ENCODE measurements at places on chromosomes 16 and 17. TPM values are rescaled to one million over a fixed set of nuclear protein-coding genes. Genes with fewer than 3 reads are reported as not detected.

DNA sequence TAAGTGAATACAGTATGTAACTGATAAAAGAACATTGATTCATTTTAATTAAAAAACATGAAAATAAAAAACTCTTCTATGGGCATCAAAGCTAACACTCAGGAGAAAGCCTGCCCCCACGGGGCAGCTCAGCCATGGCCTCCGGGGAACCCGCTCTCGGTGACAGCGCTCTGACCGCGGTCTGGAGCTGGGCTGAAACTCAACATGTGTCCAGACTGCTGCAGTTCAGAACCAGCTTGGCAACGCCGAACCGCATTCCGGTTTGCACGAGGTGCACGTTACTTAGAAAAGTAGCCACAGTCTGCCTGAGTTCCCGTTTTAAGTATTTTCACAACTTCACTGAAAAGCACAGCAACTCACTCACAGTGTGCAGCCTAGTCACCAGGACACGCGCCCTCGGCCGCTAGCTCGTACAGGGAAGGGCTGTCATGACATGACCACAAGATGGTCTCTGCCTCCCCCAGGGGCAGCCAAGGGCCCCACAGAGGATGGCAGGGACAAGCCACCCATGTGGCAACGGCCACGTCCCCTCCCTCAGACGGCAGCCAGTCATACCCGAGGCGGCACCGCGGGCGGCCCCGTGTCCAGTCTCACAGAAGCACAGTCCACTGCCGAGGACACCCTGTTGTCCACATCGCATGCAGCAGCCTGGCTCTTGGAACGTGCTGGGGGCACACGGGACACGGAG, 77.1 kb upstream of the METRNL start:
- no peak overlapping the region for H3K27ac ChIP-seq
- H3K4me1 ChIP-seq = no peaks in the 10 kb centered on the region
- H3K4me3 ChIP-seq = no peak overlapping the region

DNA sequence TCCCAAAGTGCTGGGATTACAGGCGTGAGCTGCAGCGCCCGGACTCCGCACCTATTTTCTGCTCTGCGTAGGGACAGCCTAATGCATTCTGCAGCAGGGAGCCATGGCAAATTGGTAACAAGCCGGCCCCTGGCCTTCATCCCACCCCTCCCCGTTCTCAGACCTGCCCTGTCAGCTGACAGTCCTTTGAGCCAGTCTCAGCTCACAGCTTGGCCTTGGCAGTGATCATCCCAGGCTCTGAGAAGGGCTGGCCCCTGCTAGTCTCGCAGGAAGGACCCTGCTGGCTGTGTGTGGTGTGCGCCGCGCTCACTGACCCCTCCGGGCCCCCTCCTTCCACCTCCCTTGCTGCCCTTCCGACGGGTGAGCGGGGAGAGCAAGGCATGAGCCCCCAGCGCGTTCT, 10.3 kb upstream of the NPTX1 start:
- DNase-seq = peak; percentile 85
- H3K4me1 ChIP-seq = peaks cover 8% of the 10 kb centered on the region
- H3K27ac ChIP-seq = no peak overlapping the region
- H3K36me3 ChIP-seq = no peaks in the 10 kb centered on the region
- H3K4me3 ChIP-seq = no peak overlapping the region
- H3K27me3 ChIP-seq = peaks cover 17% of the 10 kb centered on the region

DNA sequence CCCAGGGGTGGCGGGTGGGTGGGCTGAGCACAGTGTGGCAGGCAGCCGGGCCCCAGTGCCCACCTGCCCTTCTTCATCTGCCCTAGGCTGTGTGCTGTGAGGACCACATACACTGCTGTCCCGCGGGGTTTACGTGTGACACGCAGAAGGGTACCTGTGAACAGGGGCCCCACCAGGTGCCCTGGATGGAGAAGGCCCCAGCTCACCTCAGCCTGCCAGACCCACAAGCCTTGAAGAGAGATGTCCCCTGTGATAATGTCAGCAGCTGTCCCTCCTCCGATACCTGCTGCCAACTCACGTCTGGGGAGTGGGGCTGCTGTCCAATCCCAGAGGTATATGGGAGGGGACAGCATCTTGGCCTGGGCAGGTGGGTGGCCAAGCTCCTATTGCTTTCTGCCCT, 6.4 kb downstream of the GRN start:
- H3K4me1 ChIP-seq = no peaks in the 10 kb centered on the region
- H3K36me3 ChIP-seq = peaks cover 28% of the 10 kb centered on the region
- no peak for DNase-seq
- H3K27me3 ChIP-seq = no peaks in the 10 kb centered on the region
- H3K27ac ChIP-seq = no peak overlapping the region

DNA sequence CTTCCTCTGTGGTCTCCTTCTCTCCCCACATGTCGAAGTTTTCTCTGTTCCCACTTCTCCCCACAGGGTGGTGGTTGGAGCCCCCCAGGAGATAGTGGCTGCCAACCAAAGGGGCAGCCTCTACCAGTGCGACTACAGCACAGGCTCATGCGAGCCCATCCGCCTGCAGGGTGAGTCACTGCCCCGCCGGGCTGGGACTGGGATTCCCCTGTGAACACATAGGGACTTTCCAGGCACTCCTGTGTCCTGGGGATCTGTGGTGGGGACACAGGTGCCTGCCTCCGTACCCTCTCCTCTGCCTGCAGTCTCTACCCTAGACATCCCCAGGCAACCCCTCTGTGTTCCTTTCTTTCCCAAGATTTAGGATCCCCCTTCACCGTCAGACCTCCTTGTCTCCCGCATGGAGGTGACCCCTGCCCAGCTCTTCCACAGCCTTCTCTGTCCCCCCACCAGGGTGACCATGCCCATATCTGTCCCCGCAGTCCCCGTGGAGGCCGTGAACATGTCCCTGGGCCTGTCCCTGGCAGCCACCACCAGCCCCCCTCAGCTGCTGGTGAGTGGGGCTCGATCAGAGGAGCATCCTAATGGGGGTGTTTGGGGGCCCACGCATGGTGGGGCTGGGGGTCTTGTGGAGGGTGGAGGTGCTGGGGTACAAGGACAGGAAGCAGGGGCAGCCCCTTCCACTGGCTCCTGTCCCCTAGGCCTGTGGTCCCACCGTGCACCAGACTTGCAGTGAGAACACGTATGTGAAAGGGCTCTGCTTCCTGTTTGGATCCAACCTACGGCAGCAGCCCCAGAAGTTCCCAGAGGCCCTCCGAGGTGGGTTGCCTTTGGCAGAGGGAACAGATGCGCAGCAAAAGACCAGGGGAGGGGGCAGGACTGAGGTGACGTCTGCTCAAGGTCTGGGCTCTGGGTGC, 5.8 kb downstream of the ITGAM start:
- no peaks in the 10 kb centered on the region for H3K36me3 ChIP-seq
- H3K27me3 ChIP-seq = no peaks in the 10 kb centered on the region
- no peak overlapping the region for H3K27ac ChIP-seq
- DNase-seq = peak; percentile 75
- H3K4me3 ChIP-seq = no peak overlapping the region
- no peaks in the 10 kb centered on the region for H3K4me1 ChIP-seq

GRCh38 chr17:18961634-18962493, 9.9 kb downstream of the SLC5A10 start:
- DNase-seq = no peak
- no peaks in the 10 kb centered on the region for H3K27me3 ChIP-seq
- H3K27ac ChIP-seq = no peak overlapping the region
- no peak overlapping the region for H3K4me3 ChIP-seq

- H3K27ac ChIP-seq = peak overlapping the region; percentile 51
- no peak for DNase-seq
- H3K27me3 ChIP-seq = no peaks in the 10 kb centered on the region
- no peaks in the 10 kb centered on the region for H3K36me3 ChIP-seq
These were observed 149.7 kb downstream of the RPTOR start for GRCh38 chr17:80694085-80694991.

DNA sequence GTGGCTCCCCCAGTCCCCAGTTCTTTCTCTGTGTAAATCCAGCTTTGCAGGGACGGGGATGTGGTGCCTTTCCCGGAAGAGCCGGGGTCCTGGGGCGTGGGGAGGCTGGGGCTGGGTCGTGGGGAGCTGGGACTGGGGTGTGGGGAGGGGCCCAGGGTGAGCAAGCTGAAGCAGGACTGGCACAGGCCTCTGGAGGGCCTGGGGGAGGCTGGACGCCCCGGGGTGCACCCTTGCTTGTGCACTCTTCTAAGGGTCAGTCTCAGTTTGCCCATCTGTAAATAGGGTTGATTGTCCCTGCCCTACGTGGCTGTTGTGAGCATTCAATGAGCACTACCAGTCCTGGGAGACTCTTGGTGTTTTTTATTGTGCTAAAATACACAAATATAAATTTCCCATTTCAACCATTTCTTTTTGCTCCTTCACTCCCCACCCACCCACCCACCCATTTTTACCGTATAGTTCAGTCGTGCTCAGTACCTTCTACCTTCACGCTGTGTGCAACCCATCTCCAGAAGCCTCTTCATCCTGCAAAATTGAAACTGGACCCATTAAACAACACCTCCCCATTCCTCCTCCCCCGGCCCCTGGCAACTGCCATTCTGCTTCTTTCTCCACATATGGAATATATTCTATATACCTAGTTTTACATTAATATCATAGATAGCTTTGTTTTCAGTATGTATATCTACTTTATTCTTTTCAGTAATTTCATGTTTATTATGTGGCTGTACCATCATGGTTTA, 7.8 kb upstream of the TBC1D3B start:
- DNase-seq = peak; percentile 46
- H3K4me1 ChIP-seq = no peaks in the 10 kb centered on the region
- H3K4me3 ChIP-seq = no peak overlapping the region
- H3K36me3 ChIP-seq = no peaks in the 10 kb centered on the region

DNA sequence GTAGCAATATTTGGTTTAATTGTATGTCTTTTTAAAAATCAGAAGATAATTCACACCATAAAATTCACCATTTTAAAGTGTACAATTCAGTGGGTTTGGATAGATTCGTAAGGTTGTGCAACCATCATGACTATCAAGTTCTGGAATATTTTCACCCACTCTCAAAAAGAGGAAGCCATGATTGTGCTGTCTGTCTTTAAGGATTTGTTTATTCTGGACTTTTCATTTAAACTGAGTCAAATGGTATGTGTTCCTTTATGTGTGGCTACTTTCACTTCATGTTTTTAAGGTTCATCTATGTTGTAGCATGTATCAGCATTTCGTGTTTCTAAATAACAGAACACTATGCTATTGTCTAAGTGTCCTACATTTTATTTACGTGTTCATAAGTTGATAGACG, 68.1 kb upstream of the CPHXL start:
- no peak for DNase-seq
- no peak overlapping the region for H3K27ac ChIP-seq
- H3K4me3 ChIP-seq = no peak overlapping the region
- no peaks in the 10 kb centered on the region for H3K4me1 ChIP-seq
- H3K27me3 ChIP-seq = no peaks in the 10 kb centered on the region
- H3K36me3 ChIP-seq = no peaks in the 10 kb centered on the region

DNA sequence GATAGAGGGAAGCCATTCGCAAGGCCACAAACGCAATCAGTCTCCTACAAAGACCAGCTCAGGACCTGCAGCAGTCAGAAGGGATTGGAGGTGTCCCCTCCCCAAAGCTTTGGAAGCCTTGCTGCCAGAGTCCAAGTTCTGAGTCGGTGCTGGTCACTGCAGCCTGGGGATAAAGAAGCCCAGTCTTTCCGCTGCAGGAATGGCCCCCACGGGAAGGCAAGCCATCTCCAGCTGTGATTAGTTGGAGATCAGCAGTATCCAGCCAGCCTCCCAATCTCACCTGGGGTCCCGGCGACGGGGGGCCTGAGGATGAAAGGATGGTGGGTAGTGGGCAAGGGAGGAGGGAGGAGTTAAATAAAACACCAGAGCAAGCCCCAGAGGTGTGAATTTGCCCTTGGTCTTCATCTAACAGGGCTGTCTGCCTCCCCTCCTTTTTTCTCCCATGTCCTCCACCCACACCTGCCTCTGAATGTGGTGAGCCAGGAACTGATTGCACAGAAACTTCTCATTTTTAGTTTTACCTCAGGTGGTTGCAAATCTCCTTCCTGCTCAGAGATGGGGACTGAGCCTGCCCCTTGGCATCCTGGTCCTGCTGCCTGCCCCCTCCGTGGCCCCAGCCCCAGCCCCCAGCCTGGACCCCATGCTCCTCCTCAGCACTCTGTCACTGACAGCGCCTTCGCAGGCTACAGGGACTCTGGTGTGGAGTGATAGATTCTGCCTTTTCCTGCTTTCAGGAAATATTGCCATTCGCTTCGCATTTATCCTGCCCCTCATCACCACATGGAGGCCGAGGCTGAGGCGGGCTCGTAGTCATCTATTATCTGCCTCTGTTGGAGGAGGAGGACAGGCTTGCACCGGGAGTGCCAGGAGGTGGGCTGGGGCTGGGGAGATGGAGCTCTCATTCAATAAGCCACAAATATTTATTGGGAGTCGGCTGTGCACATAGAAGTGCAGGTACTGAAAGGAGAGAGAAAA, 262.9 kb upstream of the SDK2 start:
- H3K27me3 ChIP-seq = peaks cover 81% of the 10 kb centered on the region
- H3K4me3 ChIP-seq = no peak overlapping the region
- H3K4me1 ChIP-seq = peaks cover 5% of the 10 kb centered on the region
- DNase-seq = peak; percentile 45
- no peak overlapping the region for H3K27ac ChIP-seq
- H3K36me3 ChIP-seq = no peaks in the 10 kb centered on the region

DNA sequence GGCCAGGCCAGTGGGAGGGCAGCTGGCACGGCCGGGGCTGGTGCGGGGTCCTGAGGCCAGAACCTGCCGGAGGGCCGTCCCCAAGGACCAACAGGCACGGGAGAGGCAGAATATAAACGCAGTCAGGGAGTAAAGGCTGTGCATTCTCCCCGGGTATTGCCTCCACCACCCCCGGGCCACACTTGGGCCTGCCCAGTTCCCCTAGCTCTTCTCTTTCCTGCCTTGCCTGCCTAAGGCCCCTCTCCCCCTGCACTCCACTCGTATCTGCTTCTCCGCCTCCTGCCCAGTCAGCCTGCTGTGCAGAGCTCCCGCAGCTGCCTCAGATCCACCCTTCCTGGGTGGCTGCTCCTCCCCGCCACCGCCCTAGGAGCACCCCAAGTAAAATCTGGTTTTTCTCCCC, 5.0 kb upstream of the RPH3AL start:
- peaks cover 7% of the 10 kb centered on the region for H3K4me1 ChIP-seq
- no peaks in the 10 kb centered on the region for H3K36me3 ChIP-seq
- DNase-seq = no peak
- H3K27me3 ChIP-seq = no peaks in the 10 kb centered on the region

GRCh38 chr17:17354560-17355349, 51.6 kb downstream of the NT5M start:
- H3K4me1 ChIP-seq = no peaks in the 10 kb centered on the region
- H3K36me3 ChIP-seq = no peaks in the 10 kb centered on the region
- H3K27me3 ChIP-seq = no peaks in the 10 kb centered on the region
- DNase-seq = peak; percentile 95
- H3K27ac ChIP-seq = no peak overlapping the region

- H3K27me3 ChIP-seq = no peaks in the 10 kb centered on the region
- H3K4me1 ChIP-seq = peaks cover 8% of the 10 kb centered on the region
- no peak for DNase-seq
- H3K4me3 ChIP-seq = no peak overlapping the region
- no peak overlapping the region for H3K27ac ChIP-seq
These were observed 250.5 kb downstream of the CPPED1 start for GRCh38 chr16:12553191-12553590.

The MT4 gene
- total RNA-seq = not detected

The SEPTIN1 gene
- 1.3 TPM for total RNA-seq

The SLC47A1 gene
- total RNA-seq = 2.7 TPM

The CACNG4 gene
- total RNA-seq = 2.1 TPM

The ESRP2 gene
- total RNA-seq = 59.7 TPM

The CCDC200 gene
- not detected for total RNA-seq

The TRIM72 gene
- total RNA-seq = 0.08 TPM

Data from endodermal cell (in vitro differentiated cells).